ENCODE measurements at places on chromosomes 13 and 19.

GRCh38 chr19:11699931-11700794, 38.6 kb downstream of the ZNF823 start:
- peak; percentile 10 for DNase-seq

GRCh38 chr13:63983366-63983765, 2567.7 kb upstream of the PCDH20 start:
- DNase-seq: no peak

GRCh38 chr19:35612559-35613321, at the start of gene HAUS5:
Gene HAUS5, plus strand, starts transcription at chr19:35612735. Its CDS starts 60 bp downstream, at chr19:35612795.
- peak; percentile 89 for DNase-seq

GRCh38 chr13:30963791-30964190, 31.3 kb downstream of the TEX26 start:
- DNase-seq: no peak

DNA sequence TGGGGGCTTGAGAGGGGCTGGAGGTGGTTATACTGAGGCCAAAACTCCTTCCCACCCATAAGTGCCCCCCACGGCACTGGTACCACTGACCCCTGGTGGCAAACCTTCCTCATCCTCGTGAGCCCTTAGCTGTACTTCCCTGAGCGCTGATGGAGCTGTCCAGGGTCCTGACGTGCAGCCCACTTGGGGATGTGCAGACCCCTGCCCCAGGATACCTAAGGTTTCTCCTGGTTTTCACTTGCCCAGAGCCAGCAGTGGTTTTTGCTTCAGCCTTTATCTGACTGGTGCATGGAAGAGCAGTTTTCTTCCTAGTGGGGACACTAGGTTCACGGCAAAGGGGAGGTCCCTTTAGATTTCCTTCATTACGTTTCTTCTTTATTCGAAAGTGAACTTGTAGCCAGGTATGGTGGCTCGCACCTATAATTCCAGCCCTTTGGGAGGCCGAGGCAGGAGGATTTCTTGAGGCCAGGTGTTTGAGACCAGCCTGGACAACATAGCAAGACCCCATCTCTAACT, 28.7 kb upstream of the KCTD15 start:
- DNase-seq: no peak

DNA sequence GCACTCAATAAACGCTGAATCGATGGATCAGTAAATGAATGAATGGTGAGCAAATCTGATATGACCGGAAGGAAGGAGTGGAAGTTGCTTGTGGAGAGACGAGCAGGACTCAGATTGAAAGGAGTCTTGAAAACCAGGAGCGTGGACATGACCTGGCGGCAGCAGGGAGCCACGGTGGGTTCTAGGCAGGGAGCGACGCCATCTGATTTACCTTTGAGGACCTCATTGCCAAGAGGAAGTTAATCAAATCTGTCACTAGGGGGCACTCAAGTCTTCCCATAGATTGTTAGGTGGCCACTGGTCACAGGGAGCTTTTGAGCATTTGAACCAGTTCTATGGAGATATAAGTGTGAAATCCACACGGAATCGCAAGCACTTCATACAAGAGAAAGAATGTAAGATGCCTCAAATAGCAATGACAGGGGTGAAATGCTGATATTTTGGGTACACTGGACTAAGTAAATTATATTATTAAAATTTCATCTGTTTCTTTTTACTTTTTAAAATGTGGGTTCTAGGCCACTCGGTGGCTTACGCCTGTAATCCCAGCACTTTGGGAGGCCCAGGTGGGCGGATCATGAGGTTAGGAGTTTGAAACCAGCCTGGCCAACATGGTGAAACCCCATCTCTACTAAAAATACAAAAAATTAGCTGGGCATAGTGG, 9.2 kb upstream of the FBN3 start:
- peak; percentile 79 for DNase-seq

GRCh38 chr19:50836543-50837195, 3.3 kb upstream of the KLK15 start:
- DNase-seq: no peak

GRCh38 chr13:111370570-111371535, 50.4 kb downstream of the TEX29 start:
- DNase-seq: no peak

GRCh38 chr13:72973234-72973633, 85.6 kb upstream of the KLF5 start:
- no peak for DNase-seq

DNA sequence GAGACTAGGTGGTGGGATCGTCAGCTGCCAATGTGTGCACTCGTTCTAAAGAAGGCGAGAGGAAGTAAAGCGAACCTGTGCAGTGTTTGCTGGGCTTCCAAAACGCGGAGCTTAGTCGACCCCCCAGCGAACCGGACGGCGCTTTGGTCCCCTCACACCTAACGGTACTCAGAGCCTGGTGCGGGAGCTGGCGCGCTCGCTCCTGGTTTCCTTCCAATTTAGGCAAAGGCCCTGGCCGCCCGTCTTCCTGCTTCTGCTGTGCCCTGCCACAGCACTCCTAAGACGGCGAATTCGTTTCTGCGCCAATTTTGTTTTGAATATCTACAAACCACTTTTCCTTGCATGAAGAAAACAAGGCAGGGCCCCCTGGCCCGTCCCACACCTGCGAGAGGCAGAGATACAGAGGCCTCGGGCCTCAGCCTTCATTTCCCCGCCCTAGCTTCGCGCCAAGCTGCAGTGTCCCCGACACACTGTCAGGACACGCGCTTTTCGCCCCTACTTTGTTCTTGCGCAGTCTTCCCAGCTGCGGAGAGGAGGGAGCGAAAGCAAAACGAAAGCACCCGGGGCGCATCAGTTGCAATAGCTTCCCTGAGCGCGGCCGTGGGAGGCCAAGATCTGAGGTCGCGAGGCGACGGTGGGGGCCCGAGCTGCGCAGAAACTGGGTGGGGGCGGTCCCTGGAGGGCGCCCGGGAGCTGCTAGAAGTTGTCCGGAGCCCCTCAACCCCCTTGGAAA, 111.9 kb downstream of the KCNRG start:
- no peak for DNase-seq

GRCh38 chr19:4062419-4063368, 4.0 kb downstream of the ZBTB7A start:
- no peak for DNase-seq

GRCh38 chr13:37113534-37113933, 8.1 kb upstream of the CSNK1A1L start:
- no peak for DNase-seq

- peak; percentile 84 for DNase-seq
These were observed 8.8 kb downstream of the FXYD3 start for GRCh38 chr19:35124098-35125060.

- DNase-seq: no peak
These were observed 4.2 kb downstream of the TMEM259 start for GRCh38 chr19:1016647-1017114.

- no peak for DNase-seq
These were observed 935 bp downstream of the CRB3 start for GRCh38 chr19:6465006-6465405.

DNA sequence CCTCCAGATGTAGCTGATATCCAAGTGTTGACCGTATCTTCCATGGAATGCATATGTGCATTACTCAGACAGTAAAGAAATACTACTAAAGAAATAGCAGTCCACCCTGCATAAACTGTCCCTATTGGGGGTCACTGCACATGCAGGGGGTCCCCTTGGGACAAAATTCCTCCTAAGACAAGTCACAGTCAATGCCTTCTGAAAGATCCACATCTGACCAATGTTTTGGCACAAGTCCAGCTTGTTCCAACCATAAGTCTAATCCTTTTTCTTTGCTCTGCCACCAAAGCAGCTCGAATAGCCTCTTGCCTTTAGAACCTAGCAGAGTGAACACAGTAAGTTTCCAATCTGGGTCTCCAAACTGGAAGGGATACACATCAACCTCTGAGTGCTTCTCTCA, 87.9 kb downstream of the DIAPH3 start:
- no peak for DNase-seq

DNA sequence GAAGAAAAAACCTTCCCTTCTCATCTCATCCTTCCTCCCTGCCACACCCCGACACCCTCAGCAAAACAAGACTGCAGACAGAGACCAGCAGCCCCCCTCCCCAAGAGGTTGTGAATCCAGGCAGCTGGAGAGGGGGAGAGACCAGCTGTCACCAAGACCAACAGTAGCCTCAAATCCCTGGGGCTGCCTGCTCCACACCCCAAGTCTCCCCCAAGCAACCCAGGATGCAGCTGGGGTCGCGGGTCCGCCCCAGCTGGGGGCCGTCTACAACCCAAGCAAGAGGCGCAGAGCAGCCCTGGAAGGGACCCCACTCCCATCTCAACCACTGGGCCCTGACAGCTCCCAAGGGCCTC, 7.1 kb downstream of the KLF16 start:
- DNase-seq: no peak

DNA sequence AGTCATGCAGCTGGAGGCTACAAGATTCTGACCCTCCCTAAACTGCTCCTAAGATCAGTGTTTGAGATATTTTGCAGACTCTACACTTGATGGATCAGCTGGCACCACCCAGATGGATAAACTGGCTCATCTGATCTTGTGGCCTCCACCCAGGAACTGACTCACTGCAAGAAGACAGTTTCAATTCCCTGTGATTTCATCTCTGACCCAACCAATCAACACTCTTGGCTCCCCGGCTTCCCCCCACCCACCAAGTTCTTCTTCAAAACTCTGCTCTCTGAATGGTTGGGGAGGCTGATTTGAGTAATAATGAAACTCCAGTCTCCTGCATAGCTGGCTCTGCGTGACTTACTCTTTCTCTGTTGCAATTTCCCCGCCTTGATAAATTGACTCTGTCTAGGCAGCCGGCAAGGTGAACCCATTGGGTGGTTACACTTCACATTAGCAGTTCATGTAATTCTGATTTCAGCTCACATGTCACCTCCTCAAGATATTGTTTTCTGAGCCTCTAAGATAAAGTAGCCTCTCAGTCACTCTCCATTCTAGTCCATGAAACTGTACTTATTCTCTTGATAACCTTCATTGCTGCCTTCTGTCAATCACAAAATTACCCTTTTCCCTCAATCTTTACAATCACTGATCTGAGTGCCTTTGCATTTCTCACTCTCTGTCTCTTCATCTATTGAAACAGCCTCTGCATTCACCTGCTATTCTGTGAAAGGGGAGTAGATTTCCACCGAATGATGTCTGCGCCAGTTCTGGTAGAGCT, 9.9 kb upstream of the FPR3 start:
- DNase-seq: no peak

DNA sequence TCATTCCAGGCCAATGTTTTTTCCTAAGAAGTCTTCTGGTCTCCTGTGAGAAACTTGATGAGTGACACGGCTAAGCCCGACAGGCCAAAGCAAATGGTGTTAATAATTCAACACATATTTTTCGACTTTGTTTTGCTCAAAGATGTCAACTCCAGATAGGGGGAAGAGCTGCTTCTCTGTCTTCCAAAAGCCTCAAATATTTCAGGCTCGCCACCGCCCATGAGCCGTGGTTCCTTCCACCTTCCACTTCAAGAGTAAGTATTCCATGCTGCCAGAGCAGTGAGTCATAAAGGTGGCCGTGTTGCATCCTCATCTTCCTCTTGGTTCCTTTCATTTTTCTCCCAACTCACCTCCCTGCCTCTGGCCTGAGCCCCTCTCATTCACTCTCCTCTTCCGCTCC, 272.6 kb downstream of the EFNB2 start:
- no peak for DNase-seq

DNA sequence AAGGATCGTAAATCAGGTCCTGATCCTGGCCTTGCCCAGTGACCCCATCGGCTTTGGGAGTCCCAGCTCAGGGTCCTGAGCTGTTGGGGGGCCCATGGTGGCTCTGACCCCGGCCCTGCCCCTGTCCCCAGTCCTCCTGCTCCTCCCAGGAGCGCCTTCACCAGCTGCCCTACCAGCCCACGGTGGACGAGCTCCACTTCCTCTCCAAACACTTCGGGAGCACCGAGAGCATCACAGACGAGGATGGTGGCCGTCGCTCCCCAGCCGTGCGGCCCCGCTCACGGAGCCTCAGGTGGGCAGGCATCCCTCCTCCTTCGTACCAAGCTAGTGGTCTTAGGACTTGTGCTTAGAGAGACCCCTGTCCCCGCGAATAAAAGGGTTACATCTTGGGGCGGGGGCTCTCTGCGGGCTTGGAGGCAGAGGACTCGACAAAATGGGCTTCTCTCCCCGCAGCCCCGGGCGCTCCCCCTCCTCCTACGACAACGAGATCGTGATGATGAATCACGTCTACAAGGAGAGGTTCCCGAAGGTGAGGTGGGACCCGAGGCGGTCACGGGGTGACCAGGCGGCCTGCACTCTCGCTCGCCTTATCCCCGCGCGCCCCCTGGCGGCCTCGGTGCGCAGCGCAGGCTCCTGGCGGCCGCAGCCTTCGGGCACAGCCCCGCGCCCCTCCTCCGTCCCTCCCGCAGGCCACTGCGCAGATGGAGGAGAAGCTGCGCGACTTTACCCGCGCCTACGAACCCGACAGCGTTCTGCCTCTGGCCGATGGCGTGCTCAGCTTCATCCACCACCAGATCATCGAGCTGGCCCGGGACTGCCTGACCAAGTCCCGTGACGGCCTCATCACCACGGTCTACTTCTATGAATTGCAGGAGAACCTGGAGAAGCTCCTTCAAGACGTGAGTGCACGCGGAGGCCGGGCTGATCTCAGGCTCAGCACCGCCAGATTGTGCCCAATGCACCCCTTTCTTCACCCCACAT, 9.1 kb downstream of the MAST1 start:
- DNase-seq: peak; percentile 36

DNA sequence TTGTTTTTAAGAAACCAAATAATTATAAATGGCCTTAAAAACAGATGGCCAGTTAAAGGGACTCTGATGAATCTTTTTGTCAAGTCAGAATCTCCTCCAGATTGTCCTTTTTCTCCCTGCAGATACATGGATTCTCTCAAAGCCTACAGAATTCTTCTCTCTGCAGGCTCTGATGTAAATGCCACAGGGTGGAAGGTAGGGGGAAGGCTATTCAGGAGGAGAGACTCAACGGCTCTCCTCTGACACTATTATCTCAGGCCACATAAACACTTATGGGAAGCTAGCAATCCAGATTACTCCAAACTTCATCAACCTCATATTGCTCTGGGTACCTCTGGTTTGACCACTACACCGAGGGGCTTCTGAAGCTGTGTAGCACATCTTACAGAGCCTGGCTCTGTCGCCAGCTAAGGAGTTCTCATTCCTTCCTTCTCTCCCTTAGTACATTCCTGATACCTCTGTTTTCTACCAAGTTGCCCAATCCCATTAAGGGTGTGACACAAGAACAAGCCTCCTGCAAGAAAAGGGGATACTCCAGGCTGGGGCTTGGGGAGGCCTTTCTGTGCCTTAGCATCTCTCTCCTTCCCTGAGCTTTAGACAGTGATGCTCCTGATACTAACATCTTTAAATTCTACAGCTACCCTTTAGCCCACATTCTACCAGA, 14.9 kb downstream of the LCP1 start:
- no peak for DNase-seq

- DNase-seq: no peak
These were observed 23.4 kb downstream of the ZDHHC20 start for GRCh38 chr13:21435687-21436151.

GRCh38 chr13:67228031-67228430, 2.1 kb downstream of the PCDH9 start:
- no peak for DNase-seq

- no peak for DNase-seq
These were observed 2.2 kb downstream of the IGFLR1 start for GRCh38 chr19:35740108-35740422.

- DNase-seq: no peak
These were observed 195.0 kb upstream of the STARD13 start for GRCh38 chr13:33480561-33480960.

GRCh38 chr13:66563076-66563475, 667.1 kb downstream of the PCDH9 start:
- DNase-seq: no peak
